ENCODE measurements at places on chromosomes 5 and 9.

GRCh38 chr9:36594213-36594612, 21.5 kb downstream of the MELK start:
- no peak for DNase-seq

- no peak for DNase-seq
These were observed 33.4 kb upstream of the PCA3 start for GRCh38 chr9:76730801-76731200.

GRCh38 chr9:108688051-108688450, 167.7 kb downstream of the ACTL7B start:
- no peak for DNase-seq

DNA sequence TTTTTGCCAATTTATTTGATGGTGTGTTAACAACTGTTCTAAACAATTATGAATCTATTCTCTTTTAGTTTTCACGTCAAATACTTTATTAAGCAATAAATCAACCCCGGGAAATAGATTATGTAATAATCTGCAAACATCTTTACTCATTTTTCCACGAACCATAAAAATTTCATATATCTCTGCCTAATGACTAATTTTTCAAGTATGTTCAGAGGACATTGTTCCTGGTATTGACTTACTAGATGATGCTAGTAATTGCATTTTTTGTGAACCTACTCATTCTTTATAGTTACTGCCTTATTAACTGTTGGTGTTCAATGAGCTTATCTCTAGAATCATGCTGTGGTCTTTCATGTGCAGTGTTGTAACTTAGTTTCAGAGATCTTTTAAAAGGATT, 41.0 kb upstream of the FBN2 start:
- DNase-seq, result no peak

DNA sequence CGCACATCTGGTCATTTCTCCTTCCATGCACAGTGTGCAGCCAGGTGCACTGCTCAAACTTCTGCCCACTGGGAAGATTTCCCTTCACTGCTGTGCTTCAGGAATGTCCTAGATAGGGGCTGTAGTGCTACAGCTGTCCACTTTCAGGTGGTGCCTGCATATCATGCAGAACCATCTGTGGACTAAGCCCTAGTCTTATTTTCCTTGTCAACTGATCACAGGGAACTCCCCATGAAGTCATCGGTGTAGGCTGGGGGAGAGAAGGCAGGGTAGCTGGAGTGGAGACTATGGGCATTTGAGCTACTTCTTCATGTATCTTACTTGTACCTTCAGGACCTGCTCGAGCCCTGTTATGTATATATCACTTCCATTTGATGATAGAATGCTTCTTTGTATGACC, 150.9 kb upstream of the PLCXD3 start:
- no peak for DNase-seq
